K562 (cell line): ENCODE measurements at places on chromosomes 1 and 21. TPM values are rescaled to one million over a fixed set of nuclear protein-coding genes. Genes with fewer than 3 reads are reported as not detected.

The CCDC30 gene
- total RNA-seq, result 0.76 and 0.91 TPM in 2 replicates

The ITLN2 gene
- not detected in 2 replicates for total RNA-seq

The OR2T1 gene
- not detected in 2 replicates for total RNA-seq

The TENT5C gene
- total RNA-seq, result 7.1 and 7.7 TPM in 2 replicates

The ISG20L2 gene
- 46.3 and 50.3 TPM in 2 replicates for total RNA-seq

The LIN28A gene
- 5.1 TPM in 2 replicates for total RNA-seq

DNA sequence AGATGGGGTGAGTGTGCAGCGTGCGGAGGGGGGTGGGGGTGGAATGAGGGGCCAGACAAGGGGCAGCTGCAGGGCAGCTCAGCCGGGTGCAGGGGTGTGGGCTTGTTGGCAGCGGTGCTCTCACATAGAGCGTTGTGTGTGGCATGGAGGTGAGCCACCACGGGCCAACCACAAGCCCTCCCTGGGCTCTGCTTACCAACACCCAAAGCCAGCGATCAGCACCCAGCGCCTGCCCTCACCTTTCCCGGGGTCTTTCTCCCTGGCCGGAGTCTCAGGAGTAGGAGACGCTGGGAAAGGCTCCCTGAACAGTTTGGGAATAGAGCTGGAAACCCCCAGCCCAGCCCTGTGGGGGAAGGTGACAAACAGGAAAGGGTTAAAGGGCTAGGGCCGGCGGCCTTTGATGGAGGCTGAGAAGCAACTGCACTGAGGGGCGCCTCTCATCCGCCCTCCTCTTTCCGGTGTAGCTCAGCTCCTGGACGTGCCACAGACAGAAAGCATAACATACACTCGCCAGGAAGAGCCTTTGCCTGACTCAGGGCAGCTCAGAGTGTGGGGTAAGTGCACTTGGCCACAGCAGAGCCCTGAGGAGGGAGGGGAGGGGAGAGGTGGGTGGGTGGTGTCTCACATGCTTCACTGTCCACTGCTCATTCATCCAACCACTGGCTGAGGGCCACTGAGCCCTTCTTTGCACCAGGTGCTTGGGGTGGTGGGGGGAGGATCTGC, 577 bp downstream of the IKBKE start:
- no peak for DNase-seq

DNA sequence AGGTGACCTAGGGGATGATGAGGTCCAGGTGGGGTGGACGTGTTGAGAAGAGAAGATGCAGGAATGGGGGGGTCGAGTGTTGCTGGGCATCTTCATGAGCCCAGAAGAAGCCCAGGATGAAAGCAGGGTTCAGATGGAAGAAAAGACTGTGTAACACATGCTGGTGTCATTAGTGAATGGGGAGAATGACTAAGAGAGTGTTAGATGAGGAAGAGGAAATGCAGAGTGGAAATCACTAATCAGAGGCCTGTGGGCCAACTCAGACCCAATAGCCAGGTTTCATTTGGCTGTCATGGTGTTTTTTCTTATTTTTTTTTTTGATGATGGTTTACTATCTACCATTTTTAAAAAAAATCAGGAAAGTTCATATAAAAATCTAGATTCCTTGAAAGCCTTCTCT, 180.8 kb upstream of the CAMK1G start:
- no peak for DNase-seq

DNA sequence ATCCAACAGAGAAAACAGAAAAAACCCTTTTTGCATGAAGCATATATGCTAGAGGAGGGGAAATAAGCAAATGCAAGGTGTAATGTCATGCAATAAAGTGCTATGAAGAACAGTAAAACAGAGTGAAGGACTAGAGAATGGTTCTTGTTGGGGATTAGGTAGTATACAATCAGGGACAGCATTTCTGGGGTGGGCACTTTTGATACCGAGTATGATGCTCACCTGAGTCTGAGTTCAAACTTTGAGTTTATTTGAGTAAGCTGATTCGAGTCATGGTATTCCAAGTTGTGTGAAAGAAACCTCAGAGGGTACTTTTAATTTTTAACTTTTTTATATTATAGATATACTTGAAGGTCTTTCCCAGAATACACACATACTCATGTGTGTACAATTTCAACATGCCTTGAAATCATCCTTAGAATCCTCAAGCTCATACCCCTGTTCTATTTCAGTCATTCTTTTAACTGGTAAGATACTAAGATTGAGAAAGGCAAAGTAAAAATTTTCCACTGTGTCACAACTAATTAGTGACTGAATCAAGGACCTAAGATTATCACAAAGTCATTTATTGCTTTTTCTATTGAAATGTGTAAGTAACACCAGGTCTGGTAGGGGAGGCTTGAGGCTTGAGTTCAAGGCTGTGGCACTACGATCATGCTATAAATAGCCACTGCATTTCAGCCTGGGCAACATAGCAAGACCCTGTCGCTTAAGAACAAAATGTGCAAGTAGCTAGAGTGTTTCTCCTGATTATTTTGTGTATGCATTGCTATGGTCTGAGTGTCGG, 12.1 kb downstream of the LRRC8B start:
- no peak for DNase-seq

- no peak for DNase-seq
These were observed 89.2 kb upstream of the OLFM3 start for GRCh38 chr1:102085896-102086295.

DNA sequence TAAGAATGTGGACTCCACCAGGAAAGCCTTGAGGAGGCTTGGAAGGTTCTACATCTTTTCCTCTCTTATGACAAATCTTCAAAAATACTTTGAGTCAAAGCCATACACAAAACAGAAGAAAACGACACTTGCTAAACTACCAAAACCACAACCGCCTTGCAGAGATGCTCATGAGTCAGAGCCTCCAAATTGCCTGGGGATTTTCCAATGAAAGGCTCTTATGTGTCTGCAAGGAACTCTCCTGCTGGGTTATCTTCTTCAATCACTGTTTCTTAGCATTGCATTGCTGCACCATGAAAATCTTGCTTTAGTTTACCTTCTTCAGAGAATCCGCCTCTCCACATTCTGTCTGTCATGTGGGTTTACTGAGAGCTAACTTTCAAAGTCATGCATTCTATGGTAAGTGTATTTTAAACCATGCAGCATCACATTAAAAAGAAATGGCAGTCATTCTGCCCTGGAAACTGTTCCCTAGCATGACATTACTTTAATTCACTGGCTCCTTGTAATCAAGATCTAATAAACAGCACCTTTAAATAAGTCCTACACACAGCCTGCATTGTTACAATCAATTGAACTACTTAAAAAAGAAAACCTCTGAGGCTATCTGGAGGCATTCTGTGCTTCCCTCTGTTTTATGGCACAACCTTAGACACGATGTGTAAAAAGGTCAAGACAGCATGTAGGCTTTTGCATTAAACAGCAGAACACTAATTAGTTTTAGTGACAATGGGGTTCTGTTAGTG, 210.0 kb upstream of the FOXD3 start:
- DNase-seq, result no peak

- DNase-seq, result no peak
These were observed 36.0 kb downstream of the TNFSF4 start for GRCh38 chr1:173171152-173171551.

- no peak for DNase-seq
These were observed 6.8 kb downstream of the LHX4 start for GRCh38 chr1:180236698-180237509.

DNA sequence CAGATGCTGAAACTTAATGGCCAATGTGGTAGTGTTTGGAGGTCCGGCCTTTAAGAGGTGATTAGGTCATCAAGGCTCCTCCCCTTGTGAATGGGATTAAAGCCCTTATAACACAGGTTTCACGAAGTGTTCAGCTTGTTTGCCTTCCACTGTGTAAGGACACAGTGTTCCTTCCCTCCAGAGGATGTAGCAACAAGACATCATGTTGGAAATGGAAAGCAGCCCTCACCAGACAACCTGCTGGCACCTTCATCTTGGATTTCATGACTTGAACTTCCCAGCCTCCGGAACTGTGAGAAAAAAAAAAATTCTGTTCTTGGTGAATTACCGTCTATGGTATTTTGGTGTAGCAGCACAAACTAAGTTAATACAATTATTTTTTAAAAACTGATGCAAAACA, 613.8 kb downstream of the KIF26B start:
- DNase-seq, result no peak

DNA sequence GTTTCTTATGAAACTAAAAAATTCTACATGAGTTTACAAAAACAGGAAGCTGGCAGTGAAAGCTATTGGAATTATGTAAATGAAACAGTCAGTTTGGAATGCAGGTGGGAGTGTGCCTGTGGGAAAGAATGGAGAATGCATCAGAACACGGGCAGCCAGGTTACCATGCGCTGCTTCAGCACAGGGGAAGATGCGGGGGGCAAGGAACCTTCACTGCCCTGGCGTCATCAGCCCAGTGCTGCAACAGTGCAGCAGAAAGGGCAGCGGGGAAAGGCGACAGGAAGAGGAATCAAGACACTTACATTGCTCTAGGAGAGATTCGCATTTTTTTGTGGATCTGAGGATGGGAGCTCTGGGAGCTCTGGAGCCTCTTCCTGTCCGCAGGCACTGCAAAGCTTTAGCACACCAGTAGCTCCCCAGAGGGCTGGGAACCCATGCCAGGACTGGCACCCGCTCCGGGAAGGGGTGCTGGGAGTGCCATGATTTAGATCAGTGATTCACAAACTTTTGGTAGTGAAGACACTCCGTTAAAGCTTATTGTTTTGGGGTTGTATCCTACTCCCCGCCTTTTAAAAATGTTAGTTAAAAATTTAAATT, 64.1 kb upstream of the WDR26 start:
- no peak for DNase-seq

GRCh38 chr1:29646161-29646775, 409.9 kb downstream of the PTPRU start:
- DNase-seq, result no peak

DNA sequence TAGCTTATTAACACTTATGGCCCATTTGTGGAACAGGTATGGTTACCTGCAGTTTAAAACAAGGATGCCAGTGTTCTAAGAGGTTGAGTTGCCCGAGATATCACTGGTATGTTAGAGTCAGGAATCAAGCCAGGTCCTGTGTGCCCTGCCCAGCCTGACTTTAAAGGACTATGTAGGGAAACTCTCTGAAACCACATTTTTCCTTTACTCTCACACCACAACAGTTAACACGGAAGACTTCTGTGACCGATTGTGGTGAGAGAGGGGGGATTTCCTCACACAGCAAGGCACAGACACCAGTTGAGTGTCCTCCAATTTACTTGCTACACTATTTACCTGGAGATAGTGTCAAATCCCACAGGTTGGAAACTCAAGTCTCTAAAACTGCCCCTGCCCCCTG, 47.8 kb downstream of the UCK2 start:
- DNase-seq, result no peak
